ENCODE measurements at places on chromosomes 12 and 14.

- peak; percentile 95 for DNase-seq
Measured at GRCh38 chr14:20989787-20990600, at the start of gene METTL17. Gene METTL17, plus strand, starts transcription at chr14:20989980. Its CDS starts 23 bp downstream, at chr14:20990003.

GRCh38 chr14:61609191-61609843, 86.0 kb upstream of the HIF1A start:
- no peak for DNase-seq

DNA sequence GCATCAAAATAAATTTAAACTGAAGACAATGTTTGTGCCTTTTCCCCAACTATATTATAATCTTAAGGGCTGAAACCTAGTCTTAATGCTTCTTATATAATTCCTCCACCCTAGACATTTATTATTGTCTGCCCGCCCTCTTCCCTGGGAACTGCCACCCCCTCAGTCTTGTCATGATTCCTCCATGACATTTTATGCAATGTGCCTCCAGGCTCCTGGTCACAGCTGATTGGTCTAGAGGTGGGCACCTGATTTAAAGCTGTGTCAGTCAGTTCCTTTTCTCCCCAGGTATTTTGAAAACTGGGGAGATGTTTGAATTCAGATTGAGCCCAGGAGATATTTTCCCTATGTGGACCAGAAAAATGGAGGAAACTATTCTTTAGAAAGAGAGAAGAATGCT, 401.4 kb downstream of the PCNX1 start:
- no peak for DNase-seq

DNA sequence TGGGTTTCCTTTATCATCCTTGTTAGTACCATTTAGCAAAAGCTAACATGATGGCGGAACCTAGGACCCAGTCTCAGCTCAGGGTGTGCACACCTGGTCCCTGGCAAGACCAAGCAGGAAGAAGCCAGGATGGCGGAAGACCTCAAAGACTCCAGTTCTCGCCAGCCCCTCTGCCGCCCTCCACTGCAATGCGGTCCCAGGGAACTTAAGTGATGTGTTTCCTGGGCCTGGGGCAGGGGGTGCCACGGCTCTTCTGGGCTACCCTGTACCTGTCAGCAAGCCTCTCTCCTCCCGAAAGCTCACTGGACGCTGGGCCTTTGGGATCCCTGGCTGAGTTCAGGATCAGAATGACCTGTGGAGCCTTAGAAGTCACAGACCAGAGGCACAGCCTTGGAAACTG, 71.3 kb downstream of the FBXL14 start:
- no peak for DNase-seq

DNA sequence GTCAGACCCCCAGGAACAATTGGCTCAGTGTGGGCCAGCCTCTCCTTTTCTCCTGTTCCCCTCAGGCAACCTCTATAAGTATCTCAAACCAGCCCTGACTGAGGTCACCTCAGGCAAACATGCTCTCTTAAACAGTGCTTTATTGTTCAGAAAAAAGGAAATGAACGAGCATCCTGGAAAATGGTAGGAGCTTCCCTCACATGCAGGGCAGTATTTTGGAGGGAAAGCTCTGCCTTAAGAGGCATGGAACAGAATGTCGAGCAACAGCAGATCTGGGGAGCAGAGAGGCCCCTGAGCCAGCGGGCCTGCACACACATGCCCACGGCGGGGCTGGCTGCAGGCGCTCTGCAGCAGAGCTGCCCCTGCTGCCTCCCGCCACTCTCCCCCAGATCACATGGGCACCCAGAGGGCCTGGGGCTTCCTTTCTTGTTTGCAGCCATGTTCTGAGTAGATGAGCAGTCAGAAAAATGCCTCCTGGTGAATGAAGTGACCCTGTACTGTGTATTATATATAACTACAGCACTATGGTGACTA, 42.0 kb downstream of the MOK start:
- no peak for DNase-seq

GRCh38 chr14:85416771-85417170, 113.2 kb upstream of the FLRT2 start:
- DNase-seq = no peak
